ENCODE measurements at places on chromosomes 13 and 19. TPM values are rescaled to one million over a fixed set of nuclear protein-coding genes. Genes with fewer than 3 reads are reported as not detected.

Gene ZNF493
- 147 TPM for total RNA-seq

Gene ISOC2
- 12.2 TPM for total RNA-seq

Gene DPY19L3
- 28.9 TPM for total RNA-seq

Gene KLHL1
- total RNA-seq, result 70.9 TPM

Gene GRIN2D
- 2.9 TPM for total RNA-seq

Gene ANGPTL8
- total RNA-seq, result not detected

Gene PINLYP
- 6.9 TPM for total RNA-seq

Gene CCDC169
- 6.9 TPM for total RNA-seq
